ENCODE measurements at places on chromosomes 1 and 21.
A peak's percentile ranks its signal among the peaks of the same experiment; 100 is the strongest.

DNA sequence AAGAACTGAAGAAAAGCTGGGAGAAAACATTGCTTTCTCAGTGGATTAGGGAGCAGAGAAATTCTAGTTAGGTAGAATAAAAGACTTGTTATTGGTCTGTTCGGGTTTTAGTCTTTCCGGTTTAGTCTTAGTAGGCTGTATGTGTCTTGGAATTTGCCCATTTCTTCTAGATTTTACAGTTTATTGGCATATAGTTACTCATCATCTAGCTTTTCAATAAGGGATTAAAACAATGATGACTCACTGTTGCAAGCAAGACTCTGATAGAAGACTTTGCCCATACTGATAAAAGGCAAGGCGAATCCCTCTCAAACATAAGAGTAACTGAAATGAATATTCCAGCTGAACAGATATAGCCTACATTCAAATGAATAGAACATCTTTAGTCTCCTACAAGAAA, 62.3 kb downstream of the GPR137B start:
- DNase-seq = no peak

DNA sequence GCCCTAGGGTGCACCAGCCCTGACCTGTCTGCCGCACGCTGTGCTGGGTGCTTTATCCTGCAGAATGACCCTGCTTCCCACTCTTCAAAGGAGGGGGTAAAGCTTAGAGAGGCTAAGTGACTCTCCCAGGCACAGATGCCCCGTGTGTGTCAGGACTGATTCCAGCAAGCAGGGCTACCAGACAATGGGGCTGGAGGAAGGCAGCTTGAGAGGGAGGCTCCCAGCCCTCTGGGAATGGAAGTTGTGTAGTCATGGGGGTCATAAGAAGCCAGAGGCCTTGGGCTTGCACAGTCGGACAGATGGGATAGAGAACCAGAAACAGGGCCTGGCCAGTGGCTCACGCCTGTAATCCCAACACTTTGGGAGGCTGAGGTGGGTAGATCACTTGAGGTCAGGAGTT, 94.1 kb upstream of the KLHDC7A start:
- DNase-seq = no peak

GRCh38 chr1:207858806-207859205, 52.1 kb downstream of the CD34 start:
- no peak for DNase-seq

DNA sequence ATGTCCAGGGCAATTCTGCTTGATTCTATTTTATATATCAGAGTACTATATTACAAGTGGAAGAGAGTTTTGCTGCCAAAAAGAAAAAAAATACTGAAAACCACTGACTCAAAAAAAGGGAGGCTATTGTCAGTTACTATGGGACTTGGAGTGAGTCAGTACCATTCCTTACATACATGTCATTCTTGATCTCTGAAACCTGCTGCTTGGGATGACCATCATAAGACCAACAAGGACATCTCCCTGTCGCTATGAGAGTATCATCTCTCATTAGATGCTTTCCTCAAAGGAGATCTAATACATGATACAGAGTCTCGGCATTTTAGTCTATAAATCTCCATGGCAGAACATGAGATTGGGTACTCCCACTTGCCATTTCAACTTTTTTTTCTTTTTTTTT, 11.8 kb upstream of the INPP5B start:
- no peak for DNase-seq

GRCh38 chr1:162009501-162010174, 14.0 kb downstream of the OLFML2B start:
- no peak for DNase-seq

- no peak for DNase-seq
Measured at GRCh38 chr1:22619798-22620197, 16.6 kb upstream of the C1QA start.

DNA sequence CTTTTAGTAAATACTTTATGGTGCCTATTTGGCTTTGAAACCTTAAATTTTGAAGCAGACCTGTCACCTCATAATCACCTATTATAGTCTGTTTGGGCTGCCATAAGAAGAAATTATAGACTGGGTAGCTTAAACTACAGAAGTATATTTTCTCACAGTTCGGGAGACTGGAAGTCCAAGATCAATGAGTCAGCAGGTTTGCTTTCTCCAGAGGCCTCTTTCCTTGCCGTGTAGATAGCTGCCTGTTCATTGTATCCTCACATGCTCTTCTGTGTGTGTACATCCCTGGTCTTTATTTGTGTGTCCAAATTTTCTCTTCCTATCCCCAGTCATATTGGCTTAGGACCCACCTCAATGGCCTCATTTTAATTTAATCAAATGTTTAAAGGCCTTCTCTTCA, 518.2 kb downstream of the ADGRL2 start:
- DNase-seq = no peak

DNA sequence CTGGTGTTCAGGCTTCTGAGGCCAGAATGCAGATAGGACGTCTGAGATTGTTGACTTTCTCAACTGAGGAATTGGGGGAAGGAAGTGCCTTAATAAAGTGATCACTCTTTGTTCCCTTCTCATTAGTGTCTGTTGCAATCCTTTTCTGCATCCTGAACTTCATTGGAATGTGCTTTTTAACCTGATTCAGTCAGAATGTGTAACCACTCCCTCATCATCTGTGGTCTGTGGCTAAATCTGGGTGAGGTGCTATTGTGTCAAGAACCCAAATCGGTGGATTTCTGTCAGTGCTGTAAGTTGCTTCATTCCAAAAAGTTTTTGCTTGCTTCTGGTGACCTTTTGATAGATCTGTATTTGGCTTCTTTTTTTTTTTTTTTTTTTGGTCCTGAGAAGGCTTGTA, 38.2 kb downstream of the ARID1A start:
- no peak for DNase-seq

GRCh38 chr1:244095529-244095911, 44.4 kb downstream of the ZBTB18 start:
- no peak for DNase-seq

DNA sequence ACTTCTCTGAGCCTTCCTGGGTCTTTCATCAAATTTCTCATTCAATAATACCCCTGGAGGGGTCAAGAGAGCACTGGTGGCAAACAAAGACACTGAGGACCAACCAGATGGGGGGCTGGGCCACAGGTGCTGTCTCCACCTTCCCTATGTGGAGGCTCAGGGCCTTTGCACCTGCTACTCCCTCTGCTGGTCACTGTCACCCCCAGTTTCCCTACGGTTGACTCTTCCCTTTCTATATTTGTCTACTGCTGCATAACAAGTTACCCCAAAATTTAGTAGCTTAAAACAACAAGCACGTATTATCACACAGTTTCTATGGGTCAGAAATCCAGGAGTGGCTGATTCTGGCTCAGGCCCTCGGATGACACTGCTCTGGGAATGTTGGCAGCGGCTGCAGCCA, 138.8 kb upstream of the RUNX3 start:
- DNase-seq = no peak

GRCh38 chr1:74396933-74397332, 115.5 kb downstream of the LRRC53 start:
- DNase-seq = peak; percentile 62

DNA sequence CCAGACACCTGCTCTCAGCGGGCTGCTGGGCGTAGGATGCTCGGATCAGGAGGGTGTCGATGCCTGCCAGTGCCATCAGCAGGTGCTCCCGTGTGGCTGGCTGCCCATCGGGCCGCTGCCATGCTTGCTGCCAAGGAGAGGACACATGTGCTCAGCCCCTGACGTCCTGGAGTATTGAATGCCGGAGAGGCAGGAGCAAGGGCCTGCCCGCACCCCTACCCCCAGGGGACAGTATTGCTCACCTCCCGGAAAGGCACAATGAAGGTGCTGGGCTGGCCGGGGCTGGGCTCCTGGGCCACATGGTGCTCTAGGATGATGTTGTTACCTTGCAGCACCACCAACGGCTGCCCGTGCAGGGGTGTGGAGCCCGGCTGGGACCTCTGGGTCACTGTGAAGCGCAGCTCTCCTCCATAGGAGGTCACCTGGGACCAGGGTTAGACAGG, 61.5 kb downstream of the HSPG2 start:
- no peak for DNase-seq

GRCh38 chr1:68938051-68938666, 441.3 kb upstream of the DEPDC1 start:
- DNase-seq = no peak

DNA sequence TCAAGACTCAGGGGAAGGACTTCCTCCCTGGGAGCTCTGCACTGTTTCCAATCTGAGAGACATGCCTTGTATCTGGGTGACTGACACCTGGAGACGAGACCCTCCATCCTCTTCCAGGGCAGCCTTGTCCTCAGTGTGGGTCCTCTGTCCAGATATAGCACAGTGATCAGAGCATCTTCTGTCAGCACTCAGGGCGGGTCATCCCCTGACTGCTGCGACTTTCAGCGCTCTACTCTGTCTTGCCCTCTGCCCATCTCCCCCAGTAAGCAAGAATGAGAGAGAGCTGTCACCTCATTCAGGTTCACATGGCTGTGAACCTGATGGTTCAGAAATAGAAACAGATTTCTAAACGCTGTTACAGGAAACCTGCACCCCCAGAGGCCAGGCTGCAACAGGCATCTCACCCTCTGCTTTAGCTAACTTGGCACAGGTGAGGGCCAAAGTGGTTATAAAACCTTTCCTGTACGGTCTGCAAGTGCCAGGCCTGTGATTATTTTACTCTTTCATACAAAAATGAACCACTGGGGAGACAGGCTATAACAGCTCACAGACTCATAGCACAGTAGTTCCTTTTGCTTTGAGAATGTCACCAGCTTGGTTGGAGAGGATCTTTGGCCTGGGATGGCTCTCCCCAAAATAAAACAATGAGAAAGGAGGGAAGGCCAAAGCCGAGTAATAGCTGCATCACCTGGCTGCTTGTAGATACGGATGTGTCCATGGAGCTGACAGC, 11.4 kb upstream of the TENT5C start:
- no peak for DNase-seq

- peak; percentile 38 for DNase-seq
Measured at GRCh38 chr1:80837066-80837465, 963.7 kb upstream of the ADGRL2 start.

DNA sequence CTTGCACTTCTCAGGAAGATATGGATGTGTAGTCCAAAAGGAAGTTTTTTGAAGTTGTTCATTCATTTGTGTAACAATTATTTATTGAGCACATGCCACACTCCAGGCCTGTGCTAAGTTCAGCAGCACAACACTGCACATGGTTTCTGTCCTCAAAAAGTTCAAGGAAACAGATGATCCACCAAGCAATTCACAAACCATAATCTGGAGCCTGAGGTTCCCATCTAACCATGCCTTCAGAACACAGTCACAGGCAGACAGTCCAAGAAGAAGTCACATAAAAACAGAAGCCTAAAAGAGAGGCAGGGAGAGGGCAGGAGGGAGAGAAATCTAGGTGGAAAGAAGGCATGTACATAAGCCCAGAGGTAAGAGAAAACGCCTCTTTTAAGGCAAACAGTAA, 1.9 kb downstream of the CD48 start:
- no peak for DNase-seq

GRCh38 chr1:184953600-184954219, 20.6 kb downstream of the NIBAN1 start:
- DNase-seq = no peak

- no peak for DNase-seq
Measured at GRCh38 chr1:87176087-87176486, 152.6 kb upstream of the LMO4 start.

DNA sequence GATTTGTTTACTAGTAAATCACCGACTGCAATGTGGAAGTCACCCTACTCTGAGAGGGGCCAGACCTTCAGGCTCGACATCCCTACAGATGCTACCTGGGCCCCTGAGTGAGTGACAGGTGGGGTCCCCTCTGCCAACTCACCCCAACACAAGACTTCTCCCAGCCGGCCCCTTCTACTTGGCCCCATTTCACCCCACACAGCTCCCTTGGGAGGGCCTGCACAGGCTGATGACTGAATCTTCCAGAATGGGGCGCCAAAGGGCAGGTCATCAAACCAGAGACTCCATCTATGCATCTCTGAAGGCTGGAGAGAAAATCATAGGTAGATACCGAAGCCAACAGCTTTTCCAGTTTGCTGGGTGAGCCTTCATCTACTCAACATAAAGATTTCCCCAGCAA, 9.4 kb upstream of the S100A8 start:
- DNase-seq = no peak

DNA sequence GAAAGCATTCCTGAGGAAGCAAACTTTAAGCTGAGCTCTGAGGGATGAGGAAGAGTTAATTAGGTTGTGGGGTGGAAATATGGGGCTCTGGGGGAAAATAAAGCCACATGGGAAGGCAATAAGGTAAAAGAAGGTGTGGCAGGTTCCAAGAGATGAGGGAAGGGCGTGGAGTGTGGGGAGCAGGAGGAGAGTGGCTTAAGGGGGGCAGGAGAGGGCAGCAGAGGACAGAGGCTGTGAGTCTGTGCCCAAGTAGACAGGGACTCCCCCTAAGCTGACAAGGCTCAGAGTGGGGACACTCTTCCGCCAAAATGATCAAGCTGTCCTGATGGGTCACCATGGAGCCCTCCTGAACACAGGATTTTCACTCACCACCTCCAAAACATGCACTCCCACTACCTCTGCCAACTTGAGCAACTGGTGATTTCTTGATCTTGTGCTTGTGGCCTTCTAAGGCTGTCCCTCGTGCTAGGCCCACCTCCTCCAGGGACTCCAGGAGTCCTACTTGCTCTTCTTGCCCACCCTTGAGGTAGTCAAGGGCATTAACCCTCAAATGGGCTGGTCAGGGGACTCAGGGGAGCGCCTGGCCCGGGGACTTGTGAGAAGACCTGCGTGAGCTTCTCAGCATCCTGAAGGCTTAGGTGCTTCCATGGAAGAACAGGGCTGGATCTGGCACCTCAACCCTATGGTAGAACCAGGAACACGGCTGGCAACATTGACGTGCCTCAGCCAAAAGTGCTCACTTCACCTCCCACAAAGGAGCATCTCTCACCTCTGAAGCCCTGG, 23.4 kb downstream of the DMAP1 start:
- no peak for DNase-seq

GRCh38 chr21:35633501-35633900, 426.8 kb downstream of the SETD4 start:
- DNase-seq = no peak

DNA sequence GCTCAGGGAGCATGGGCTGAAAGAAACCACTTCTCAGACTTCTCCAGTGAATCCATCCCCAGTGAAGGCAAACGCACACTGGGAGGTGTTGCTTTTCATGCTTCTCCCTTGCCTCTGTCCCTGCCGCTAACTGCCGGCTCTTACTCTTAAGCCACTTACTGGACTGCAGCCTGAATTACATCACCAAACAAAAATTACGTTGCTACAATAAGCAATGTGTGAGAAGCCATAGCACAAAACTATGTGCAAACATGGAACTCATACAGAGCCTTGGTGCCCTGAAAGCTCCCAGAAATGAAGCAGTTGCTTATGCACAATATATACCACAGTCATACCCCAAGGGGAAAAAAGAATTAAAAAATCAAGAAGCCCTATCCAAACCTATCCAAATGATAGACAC, 375.2 kb downstream of the KCNH1 start:
- DNase-seq = peak; percentile 21
